ENCODE measurements at places on chromosomes 1 and 21. TPM values are rescaled to one million over a fixed set of nuclear protein-coding genes. Genes with fewer than 3 reads are reported as not detected.

ITGB2 gene
- 24.1 TPM for total RNA-seq

BACE2 gene
- total RNA-seq: 60.8 TPM

TLR5 gene
- 4.9 TPM for total RNA-seq

INTS11 gene
- 90.8 TPM for total RNA-seq

RAB29 gene
- total RNA-seq: 9.3 TPM

PTGER3 gene
- total RNA-seq: 4.8 TPM

DIRAS3 gene
- total RNA-seq: 5.0 TPM

TCHHL1 gene
- not detected for total RNA-seq

NTNG1 gene
- total RNA-seq: 19.1 TPM

SOD1 gene
- 451 TPM for total RNA-seq

SYTL1 gene
- 5.9 TPM for total RNA-seq

C1orf116 gene
- total RNA-seq: 2.9 TPM

TFF2 gene
- not detected for total RNA-seq

ARHGAP29 gene
- total RNA-seq: 71.7 TPM

BECN2 gene
- total RNA-seq: not detected

NLRP3 gene
- 2.2 TPM for total RNA-seq

KRTAP11-1 gene
- not detected for total RNA-seq

KLHDC9 gene
- 4.6 TPM for total RNA-seq

STYXL2 gene
- total RNA-seq: 7.7 TPM

FAM78B gene
- total RNA-seq: 8.9 TPM

NKAIN1 gene
- total RNA-seq: 12.1 TPM

GALE gene
- total RNA-seq: 19.2 TPM

PEX19 gene
- 99.8 TPM for total RNA-seq

PCP4 gene
- total RNA-seq: 47.6 TPM

SH3BGR gene
- 15.6 TPM for total RNA-seq

FMO4 gene
- total RNA-seq: 5.7 TPM

GPR25 gene
- total RNA-seq: not detected

LCE1B gene
- total RNA-seq: not detected

PEX11B gene
- total RNA-seq: 36.4 TPM

LAPTM5 gene
- 11.3 TPM for total RNA-seq

PLA2G2F gene
- total RNA-seq: not detected

RNU1-3 gene
- under 0.01 TPM for total RNA-seq

CD5L gene
- not detected for total RNA-seq

SIPA1L2 gene
- 37.1 TPM for total RNA-seq

RAB25 gene
- 3.6 TPM for total RNA-seq

TDRD5 gene
- total RNA-seq: 0.99 TPM

S100A7 gene
- not detected for total RNA-seq

UBIAD1 gene
- 17.9 TPM for total RNA-seq

APH1A gene
- total RNA-seq: 68.5 TPM

MCL1 gene
- 189 TPM for total RNA-seq

CCDC27 gene
- not detected for total RNA-seq

MAP1LC3C gene
- 10.1 TPM for total RNA-seq

S100A6 gene
- total RNA-seq: 36.1 TPM

C4BPB gene
- total RNA-seq: 0.60 TPM

ADGRL4 gene
- total RNA-seq: 20.1 TPM

PDXK gene
- total RNA-seq: 67.3 TPM

TSPAN2 gene
- 7.3 TPM for total RNA-seq

ARHGEF16 gene
- 2.3 TPM for total RNA-seq

COL8A2 gene
- total RNA-seq: 65.4 TPM

TRAPPC3 gene
- 51.9 TPM for total RNA-seq

SNAP47 gene
- total RNA-seq: 68.6 TPM

OR2T6 gene
- not detected for total RNA-seq

Measured in camera-type eye (tissue), 1 donor.